Activated T-cell treated with anti-CD3 and anti-CD28 coated beads, Interleukin-2, amount 50 U/mL, for 48 hours (primary cell): ENCODE measurements at places on chromosomes 2 and 18.

DNA sequence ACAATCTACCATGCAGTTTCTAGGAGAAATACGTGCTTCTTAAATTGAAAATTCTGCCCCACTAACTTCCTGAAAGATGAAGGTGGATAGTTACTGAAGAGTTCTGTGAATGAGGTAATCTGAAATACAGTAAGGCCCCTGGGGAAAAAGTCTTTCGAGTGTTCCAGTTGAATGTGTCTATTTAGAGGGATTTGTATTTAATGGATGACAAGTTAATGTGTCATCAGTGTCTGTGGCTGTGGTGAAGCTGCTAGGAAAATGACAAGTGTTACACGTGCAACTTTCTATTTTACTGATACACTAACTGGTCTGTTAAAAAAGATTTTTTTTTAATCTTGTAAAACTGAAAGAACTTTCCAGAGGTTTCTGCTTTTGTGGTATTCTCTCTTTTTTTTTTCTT is 384.6 kb downstream of the STK39 start:
- no peak for DNase-seq

- peak; percentile 70 for DNase-seq
These were observed 31.6 kb upstream of the PPP1R1C start for GRCh38 chr2:181953881-181954537.

GRCh38 chr18:48926420-48926857 is 24.3 kb downstream of the SMAD7 start:
- no peak for DNase-seq

GRCh38 chr2:119809339-119810048 is 49.8 kb downstream of the PTPN4 start:
- no peak for DNase-seq

GRCh38 chr18:3538456-3538855 is 88.5 kb downstream of the TGIF1 start:
- no peak for DNase-seq

DNA sequence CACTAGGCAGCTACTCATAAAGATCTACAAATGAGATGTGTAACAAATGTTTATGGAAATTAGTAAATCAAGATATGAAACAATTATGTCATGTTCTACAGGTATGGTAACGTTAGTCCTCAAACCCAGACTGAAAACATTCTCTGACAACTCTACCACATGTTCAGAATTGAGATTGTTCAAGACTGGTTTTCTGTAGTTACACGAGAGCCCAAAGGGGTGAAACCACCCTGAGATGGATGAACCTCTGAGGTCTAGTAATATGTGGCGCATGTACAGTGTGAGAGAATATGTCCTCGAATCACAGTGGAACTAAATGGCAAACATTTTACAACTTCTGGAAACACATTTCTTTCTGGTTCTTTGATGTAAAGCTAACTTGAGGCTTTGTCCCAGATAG is 614.3 kb downstream of the ZEB2 start:
- no peak for DNase-seq

GRCh38 chr2:236934656-236935055 is 151.0 kb upstream of the COPS8 start:
- no peak for DNase-seq

GRCh38 chr2:218005486-218005885 is 2.7 kb upstream of the TNS1 start:
- no peak for DNase-seq

GRCh38 chr2:119469131-119469530 is 37.5 kb downstream of the TMEM37 start:
- DNase-seq: no peak

DNA sequence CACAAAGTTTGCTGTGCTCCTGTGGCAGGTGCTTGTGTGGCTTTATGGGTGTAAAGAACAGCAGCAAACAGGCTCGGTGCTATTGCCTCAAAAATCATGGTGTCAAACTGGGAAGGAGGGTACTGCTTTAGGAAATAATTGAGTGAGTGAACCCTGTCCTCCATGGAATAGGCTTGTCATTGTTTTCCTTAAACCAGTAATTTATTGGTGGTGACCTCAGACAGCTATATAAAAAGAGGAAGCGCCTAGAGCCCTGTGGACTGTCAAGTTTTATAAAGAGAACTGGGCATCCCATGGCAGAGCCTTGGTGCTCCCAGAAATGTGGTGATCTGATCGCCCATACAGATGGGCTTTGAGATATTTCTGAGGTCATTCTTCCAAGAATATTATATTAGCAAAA is 4.7 kb upstream of the CXCR4 start:
- no peak for DNase-seq

DNA sequence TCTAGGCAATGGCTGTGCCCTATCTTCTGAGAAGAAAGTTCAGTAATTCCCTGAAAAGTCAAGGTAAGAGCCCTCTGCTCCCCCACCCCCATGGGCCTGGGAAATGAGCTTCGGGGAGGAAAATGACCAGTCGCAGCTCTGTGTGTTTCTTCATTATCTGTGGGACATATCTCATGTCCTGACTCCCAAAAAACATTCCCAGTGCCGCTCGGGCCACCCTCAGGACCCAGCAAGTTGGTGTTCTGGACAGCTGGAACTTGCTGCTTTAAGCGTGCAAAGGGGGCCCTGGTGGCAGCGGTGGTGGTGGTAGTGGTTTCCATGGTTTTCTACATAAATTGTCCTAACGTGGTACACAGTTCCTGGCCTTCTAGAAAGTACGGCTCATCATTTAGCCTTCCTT is 17.2 kb upstream of the PRLH start:
- no peak for DNase-seq

DNA sequence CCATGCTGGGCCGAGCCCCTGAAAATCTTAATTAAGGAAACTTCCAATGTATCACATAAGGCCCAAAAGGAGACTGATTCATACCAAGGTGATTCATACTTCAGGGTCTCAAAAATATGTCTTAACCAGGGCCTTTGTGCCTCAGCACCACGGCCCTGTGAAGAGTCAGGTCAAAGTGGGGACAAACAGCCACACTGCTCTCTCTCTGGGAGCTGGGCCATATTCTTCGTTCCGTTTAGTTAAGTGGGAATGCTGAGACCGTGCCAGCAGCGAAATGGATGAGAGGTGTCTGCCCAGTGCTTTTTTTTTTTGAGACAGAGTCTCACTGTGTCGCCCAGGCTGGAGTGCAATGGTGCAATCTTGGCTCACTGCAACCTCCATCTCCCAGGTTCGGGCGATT is 9.3 kb upstream of the PTMA start:
- no peak for DNase-seq

DNA sequence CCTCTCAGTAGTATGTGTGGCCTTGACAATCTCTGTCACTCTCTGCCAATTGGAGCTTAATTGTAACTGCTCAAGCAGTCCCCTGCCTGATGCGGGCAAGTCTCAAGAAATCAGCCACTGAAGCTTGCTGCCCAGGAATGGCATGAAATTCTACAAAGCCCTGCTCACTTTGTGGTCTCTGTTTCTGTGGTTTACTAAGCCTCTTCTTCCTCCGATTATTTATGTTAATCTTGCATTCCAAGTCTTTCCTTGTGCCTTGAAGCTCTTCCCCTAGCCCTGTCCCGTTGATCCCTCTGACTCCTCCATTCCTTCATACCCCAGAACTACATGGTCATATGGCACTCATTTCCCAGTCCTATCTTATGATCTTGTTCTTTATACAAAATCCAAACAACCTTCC is 489.3 kb upstream of the CHST9 start:
- DNase-seq: no peak

GRCh38 chr2:29583104-29583503 is 338.3 kb downstream of the ALK start:
- no peak for DNase-seq

DNA sequence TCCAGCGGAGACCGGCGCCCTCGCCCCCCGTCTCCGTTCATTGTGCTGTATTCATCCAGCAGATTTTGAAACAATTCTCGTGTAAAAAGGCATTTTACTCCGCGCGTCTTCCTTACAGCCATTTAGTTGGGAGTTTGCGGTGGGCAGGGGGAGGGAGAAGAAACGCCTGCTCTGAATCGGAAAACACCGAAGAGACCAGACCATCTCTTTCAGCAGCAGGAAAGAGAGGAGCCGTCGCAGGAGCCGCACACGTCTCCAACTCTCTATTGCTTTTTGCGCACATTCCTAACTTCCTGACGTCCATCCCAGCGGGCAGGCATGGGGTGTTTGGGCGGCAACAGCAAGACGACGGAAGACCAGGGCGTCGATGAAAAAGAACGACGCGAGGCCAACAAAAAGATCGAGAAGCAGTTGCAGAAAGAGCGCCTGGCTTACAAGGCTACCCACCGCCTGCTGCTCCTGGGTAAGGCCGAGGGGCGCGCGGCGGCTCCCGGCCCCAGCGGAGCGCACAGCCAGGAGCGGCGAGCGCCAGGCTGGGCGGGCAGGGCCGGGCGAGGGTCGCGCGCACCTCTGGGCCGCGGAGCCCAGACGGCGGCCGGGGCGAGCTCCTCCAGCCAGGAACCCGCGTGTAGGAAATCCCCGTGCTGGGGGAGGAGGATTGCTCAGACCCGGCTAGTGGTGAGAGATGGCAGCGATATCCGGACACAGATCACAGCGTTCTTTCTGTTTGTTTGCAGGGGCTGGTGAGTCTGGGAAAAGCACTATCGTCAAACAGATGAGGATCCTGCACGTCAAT is 63.2 kb downstream of the GNAL start:
- DNase-seq: no peak

DNA sequence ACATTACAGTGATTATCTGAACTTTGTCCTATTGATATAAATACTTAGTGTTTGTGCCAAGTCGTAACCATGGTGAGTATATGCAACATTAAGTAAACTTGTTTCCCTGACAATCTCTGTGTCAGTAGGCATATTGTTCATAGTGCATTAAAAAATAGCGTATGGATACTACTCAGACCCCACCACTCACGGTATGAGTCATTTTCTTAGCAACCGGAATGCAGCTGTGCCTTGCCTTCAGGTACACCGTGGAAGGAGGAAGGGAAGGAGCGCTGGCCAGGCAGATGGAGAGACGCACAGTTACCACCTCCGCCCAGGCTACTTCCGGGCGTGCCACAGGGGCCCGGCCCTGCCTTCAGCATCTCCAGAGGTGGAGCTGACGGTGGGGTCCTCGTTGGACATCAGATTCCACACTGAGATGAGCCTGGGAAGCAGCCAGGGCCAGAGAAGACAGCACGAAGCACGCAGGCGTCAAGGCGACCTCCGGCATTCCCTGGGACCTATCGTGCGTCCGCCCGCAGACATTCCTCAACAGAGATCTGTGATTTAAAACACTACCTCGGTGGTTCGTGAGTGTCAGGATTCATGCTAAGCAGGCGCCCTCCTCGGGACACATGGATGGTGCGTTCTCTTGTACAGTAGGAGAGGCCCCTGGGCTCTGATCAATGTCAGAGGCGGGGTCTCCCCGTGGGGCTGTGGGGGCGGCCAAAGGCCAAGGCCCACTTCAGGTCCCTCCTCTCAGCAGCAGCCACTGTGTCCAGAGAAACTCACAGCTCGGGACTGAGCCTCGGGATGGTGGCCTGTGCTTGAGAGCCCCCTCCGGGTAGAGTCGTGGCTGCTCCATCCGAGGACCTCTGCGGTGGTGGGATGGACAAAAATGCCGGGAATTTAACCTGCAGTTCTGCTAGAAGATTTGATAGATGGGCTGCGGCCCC is 82.2 kb upstream of the HDAC4 start:
- DNase-seq: no peak

DNA sequence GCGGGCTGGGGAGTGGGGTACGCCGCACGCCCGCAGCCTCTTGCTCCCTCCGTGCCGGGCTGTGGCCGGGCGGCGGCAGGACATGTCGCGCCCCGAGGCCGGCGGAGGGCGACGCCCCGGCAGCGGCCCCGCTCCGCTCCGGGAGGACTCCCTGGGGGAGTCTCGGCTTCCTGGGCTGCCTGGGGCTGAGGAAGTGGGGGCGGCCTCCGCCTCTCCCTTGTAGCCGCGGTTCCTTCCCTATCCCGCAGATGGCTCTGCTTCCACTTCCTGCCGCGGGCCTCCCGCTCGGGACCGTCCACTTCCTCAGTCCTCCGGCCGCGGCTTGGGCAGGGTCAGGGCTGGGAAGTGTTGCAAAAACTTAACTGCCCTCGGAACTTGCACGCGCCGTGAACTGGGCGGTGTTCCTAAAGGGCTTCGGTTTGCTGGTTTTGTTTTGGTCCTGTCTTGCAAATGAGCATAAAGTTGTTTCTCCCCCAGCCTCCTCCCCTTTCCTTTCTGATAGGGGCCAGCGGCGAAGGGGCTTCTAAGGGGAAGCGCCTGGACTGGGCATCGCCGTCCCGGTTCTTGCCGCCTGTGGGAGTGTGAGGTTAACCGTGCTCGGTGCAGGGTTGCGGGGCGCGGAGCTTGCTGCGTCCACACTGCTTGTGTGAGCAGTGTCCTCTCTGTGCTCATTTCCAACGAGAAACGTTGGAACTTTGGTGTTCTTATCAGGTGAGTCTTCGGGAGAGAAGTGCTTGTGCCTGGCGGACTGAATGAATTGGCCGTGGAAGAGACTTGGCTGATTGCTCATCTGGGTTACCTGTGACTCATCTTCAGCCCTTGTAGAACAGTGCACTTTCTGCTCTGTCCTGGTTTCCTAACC is 600 bp downstream of the RALB start:
- peak; percentile 61 for DNase-seq

DNA sequence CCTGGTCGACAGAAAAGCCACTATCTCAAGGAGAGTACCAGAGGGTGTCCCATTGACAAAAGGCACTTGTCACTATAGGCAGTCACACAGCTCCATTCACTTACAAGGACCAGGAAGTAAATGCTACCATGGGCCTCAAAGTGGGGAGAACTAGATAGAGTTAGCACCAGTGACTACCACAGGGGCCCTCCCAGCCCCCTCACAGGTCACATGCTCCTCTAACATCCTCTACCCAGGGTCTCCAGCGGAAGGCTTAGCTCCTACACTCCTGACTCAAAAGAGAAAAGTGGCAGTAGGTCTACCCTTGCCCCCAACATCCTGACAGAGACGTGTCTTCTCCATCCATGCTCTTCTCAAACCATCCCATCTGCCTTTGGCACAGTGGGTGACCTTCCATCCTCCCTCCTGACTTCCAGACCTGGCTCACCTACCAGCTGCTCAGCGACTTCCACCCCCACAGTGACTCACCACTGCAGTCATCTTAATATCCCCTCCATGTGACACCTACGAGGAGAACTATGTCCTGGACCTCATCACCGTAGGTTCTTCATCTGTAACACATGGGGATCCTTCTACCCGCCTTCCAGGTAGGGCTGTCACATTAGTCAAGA is 5.6 kb upstream of the DNMT3A start:
- DNase-seq: peak; percentile 76

- no peak for DNase-seq
These were observed 25.8 kb downstream of the PKP4 start for GRCh38 chr2:158482594-158482993.
